ENCODE measurements at places on chromosomes 3 and 15. TPM values are rescaled to one million over a fixed set of nuclear protein-coding genes. Genes with fewer than 3 reads are reported as not detected.
A peak's percentile ranks its signal among the peaks of the same experiment; 100 is the strongest.

GRCh38 chr3:168533600-168533999, 437.9 kb upstream of the GOLIM4 start:
- DNase-seq = no peak

DNA sequence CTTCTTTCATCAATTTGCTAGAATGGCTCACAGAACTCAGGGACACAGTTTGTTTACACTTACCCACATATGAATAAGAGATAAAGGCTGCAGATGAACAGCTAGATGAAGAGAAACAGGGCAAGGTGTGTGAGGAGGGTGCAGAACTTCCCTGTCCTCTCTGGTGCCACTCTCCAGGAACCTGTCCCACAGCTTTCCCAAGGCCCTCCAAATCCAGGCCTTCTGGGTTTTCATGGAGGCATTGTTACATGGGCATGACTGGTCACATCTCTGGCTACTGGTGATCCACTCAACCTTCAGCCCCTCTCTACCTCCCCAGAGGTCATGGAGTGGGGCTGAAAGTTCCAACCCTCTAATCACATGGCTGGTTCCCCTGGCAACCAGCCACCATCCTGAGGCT, 73.6 kb downstream of the ITGB5 start:
- DNase-seq = no peak

DNA sequence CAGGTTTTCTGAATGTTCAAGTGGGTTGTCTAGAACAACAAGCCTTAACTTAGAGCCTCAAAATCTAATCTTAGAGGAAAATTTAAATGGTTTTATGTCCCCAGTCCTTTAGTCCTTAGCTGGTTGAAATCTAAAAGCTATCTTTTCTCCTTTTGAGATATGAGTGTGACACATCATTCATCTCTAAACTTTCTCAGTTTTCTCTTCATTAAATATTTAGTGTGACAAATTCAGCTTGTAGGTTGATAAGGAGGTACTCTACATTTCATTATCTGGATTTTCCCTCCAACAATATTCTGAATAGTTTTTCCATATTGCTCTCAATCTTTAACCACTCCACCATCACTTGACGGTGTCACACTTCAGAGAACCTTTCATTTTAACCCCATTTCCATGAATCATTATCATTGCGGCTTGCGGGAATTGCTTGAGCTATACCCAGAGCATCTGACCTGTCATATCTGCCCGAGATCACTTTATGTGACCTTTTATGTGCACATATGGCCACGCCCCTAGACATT, 16.1 kb upstream of the ATP8B4 start:
- DNase-seq = no peak

DNA sequence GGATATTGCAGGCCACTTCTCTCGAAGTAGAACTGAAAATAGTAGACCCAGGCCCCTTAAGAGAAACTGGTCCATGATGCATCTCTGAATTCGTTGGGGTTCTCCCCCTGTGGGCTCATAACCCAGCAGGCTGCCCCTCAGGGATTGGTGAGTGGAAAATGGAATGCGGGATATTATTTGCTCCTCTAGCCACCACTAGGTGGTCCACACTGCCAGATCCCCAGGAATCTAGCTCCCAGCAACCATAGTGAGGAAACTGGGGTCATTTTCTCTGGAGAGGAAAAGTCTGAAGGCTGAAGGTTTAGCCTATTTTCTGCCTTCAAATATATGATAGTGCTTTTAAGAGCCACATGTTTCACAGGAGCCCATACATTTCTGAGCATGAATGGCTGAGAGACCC, 6.7 kb downstream of the CX3CR1 start:
- no peak for DNase-seq

The GABRB3 gene
- 0.60 TPM for total RNA-seq

GRCh38 chr3:72143322-72143721, 358.4 kb upstream of the PROK2 start:
- no peak for DNase-seq

The MSL2 gene
- 42.0 TPM for total RNA-seq

GRCh38 chr3:10955711-10956453, 36.7 kb upstream of the SLC6A1 start:
- DNase-seq = no peak

GRCh38 chr3:52200981-52201679, 3.2 kb downstream of the ALAS1 start:
- no peak for DNase-seq

GRCh38 chr3:57675530-57675929, 17.3 kb downstream of the DENND6A start:
- DNase-seq = no peak

DNA sequence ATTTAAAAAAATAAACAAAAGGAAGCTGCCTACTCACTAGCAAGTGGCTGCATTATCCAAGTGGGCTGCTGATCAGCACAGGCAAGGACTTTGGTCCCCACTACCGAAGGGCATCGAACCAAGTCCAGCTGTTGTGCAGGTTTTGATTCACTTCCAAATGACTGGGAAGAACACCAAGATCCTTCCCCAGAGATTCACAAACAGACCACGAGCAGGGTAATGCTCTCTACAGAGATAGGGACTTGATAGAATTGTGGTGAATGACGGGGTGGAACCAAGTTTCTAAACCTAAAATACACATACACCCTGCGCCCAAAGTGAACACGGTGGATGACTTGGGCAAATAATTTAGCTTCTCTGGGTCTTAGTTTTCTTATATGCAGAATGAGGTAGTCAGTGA, 203.7 kb upstream of the ICE2 start:
- DNase-seq = no peak

DNA sequence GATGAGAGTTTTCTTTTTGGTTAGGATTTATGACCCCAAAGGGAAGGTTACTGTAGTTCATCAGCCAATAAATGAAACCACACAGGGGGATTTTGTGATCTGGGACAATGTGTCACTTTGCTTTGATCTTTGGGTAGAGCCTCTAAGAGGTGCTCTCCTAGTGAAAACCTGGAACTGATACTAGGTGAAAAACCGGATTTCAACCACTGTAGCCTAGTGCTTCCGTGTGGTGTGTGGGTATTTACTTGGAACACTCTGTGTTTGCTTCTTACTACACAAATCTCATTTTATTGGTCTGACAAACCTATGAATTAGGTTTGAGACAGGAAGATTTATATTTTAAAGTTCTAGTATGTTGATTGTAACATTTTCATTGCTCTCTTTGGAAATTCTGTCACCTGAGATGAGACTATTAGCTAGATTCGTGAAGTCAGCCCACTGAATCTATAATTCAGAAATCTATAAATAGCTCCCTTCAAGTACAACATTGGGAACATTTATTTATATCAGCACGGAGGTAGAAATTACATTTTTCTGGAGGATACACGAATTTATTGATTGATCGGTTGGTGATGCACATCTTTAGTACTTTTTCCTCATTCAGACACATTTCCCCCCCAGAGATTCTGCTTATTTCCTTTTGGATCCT, 119.8 kb downstream of the AKAP13 start:
- no peak for DNase-seq

- DNase-seq = no peak
These were observed 488.7 kb downstream of the RSL24D1 start for GRCh38 chr15:54707805-54708752.

DNA sequence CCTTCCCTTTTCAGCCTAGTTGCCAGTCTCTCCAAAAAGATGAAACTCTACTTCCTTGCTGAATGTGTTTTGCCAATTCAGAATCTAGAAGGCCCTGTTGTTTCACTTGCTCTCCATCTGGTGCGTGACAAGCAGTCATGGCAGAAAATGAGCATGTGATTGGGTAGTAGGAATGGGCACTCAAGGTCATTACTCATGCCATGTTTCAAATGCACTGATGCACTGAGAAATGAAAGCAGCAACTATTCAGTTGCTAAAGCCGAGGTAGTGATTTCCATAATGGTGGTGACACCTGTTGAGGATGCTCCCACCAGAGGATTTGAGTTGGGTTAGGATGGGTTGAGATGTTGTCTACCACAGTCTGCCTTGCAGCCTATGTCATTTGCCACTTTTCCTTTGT, 12.7 kb downstream of the ZBTB38 start:
- DNase-seq = no peak

GRCh38 chr3:42491881-42492507, 10.4 kb upstream of the VIPR1 start:
- no peak for DNase-seq

GRCh38 chr3:101675709-101676215, 1.2 kb downstream of the ZBTB11 start:
- peak; percentile 44 for DNase-seq

DNA sequence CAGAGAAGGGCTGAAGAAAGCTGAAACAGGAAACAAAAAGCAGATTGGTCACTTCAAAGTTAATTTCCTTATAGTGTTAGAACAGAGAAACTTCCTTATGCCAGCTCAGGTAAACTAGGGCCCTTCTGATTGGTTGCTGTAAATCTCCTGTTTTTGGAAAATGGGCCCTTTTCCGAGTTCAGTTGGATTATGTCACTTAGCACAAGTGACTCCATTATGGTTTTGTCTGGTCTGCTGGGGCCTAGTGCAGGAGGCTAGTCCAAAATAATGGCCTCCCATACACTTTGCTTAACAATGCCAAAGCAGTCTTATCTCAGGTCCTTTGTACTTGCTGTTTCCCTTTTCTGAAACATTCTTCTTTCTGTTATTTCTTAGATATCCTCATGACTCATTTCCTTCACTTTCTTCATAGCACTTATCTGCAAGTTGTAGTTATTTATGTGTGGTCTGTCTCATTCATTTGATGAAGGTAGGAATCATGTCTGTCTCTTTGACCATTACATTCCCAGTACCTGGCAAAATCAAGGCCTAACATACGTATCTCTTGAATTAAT, 7.7 kb upstream of the DCP1A start:
- DNase-seq = no peak

DNA sequence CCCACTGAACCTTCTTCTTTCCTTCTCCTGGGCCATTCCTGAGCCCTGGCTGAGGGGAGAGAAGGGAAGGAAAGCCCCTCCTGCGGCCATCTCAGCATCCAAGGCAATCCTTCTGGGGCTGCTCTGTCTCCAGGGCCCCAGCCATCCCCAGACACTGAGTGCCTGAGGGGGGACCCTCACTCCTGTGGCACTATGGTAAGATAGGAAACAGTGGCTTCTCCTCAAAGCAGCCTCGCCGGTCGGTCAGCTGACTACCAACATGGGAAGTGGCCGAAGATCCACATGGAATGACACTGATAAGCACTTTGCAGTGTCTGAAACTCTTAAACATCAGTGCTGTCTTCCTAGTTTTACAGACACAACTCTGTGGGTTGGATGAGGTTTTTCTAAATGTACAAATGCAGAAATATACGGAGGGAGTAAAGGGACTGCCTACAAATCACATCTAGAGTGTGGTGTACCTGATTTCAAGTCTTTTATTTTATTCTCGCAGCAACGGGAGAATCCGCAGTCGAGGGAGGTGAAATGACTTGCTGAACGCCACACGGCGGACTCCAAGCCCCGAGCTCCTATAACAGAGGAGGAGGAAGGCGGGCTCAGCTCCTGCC, 973 bp upstream of the ITPKA start:
- no peak for DNase-seq

The RYK gene
- 125 TPM for total RNA-seq

DNA sequence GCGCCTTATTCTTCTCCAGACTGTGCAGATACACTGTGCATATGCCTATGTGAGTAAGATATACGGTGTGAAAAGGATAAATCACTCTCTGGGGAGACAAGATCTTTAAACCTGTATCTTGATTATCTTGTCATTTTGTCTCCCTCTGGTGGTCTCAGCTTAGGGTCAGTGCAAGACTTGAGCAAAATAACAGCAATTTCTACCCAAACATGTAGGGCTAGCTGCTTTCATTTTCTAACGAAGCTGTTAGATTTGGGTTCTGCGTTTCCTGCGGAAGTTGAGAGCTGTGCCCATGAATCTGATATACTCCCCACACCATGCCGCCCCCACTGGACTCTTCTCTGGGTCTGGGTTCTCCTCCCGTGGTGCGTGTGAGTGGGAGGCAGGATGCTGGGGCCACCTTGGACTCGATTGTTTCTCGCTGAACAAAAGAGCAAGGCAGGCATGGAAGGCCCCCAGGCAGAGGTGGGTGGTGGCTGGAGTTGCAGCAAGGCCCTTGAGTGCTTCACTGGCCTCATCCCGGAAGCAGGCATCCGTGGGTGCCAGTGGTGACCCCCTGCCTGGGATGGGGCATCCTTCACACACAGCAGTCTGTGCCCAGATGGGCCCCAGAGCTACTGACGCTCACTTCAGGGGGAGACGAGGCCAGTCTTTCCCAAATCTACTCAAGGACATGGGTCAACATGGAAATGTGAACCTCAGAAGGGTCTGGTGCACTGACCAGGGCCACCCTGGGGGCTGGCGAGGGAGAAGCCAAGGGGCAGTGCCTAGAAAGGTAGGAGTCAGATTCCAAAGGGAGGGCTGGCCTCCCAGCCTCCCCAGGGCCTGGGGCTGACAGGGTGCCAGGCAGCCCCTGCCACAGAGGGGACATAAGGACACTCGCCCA, 179.6 kb downstream of the NSMCE3 start:
- DNase-seq = no peak

DNA sequence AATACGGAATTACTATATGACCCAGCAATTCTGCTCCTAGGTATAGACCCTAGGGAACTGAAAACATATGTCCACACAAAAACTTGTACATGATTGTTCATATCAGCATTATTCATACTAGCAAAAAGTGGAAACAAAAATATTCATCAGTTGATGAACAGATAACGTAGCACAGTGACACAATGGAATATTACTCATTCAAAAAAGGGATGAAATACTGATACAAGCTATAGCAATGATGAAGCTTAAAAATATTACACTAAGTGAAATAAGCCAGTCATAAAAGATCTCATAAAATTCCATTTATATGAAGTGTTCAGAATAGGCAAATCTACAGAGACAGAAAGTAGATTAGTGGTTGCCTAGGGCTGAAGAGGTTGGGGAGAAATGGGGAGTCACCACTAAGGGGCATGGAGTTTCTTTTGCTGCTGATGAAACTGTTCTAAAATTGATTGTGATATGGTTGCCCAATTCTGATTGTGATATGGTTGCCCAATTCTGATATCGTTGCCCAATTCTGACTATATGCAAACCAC, 10.5 kb downstream of the C15orf61 start:
- DNase-seq = no peak

DNA sequence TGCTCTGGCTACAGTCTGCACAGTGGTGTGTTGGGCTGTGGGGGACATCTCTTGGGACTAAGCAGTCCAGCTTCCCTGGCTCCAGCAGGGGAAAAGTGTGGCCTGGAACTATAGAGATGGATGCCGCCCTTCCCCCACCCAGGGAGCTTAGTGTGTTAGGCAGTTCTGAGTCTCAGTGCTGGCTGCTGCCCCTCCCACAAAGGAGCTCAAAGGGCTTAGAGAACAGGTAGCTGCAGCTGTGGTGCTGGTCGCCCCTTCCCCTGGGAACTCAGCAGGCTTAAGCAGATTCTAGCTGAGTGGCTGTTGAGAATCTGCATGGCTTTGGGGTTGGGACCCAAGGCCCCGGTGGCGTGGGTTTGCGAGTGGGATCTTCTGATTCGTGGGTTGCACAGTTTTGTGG, 190.8 kb downstream of the PDCD6IP start:
- no peak for DNase-seq

GRCh38 chr3:142999881-143000280, 1.5 kb upstream of the U2SURP start:
- no peak for DNase-seq
